IMR-90 (cell line): ENCODE measurements at places on chromosomes 11 and 22. TPM values are rescaled to one million over a fixed set of nuclear protein-coding genes. Genes with fewer than 3 reads are reported as not detected.

DNA sequence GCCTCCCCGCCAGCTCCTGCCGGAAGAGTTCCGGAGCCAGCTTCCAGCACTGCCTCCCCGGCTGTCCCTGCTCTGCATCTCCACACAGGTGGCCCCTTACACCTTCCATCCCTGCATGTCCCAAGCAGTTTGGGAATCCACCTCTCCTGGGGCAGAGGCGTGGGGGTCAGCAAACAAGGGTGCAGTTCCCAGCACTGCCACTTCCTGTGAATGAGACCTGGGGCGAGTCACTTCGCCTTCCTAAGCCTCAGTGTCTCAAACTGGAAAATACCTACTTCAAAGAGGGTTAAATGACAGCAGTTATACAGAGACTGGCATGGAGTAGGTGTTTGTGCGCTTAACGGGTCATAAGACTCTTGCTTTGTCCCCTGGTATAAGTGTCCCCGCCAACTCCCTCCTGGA lies 5.2 kb downstream of the CYTH4 start:
- no peak for DNase-seq

GRCh38 chr11:359181-359714 lies 10.1 kb upstream of the B4GALNT4 start:
- no peak for DNase-seq

GRCh38 chr11:8329336-8329735 lies 65.7 kb upstream of the LMO1 start:
- no peak for DNase-seq

GRCh38 chr11:88623531-88623930 lies 286.0 kb upstream of the CTSC start:
- DNase-seq, result peak; percentile 14

DNA sequence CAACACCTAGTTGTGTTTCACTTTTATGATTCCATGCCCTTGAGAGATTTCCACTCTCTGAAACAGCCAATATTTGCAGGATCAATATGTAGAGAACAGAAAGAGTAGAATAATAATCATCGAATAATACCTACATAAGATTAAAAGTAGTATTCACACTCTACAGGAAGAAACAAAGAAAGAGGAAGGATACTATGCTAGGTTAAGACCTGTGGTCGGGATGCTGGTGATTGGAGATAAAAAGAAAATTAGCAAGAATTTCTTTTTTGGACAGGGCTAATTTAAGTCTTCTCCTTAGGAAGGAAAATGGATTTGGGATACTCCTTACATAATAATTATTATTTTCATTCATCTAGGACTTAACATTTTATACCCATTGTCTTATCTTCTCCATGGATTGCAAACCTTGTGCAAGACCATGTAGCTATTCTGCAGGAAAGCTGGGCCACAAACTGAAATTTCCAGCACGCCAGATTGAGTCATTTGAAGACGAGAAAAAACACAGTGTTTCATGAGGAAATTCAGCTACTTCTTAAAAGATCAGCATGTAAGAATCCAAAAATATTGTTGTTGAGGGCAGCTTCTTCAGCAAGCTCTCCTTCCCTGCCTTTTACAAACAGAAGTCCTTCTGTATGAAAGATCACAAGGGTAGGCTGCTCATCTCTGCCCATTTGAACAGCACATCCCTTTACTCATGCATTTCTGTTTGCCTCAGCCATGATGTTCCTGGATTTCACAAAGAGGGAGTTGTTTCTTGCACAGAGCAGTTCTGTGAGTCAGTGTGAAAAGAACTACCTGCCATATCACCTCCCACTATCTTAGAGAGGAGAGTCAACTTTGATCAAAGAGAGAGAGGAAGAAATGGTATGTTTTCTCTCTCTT lies 90.7 kb downstream of the FAM76B start:
- DNase-seq, result peak; percentile 39

Gene NCF4
- not detected in 2 replicates for total RNA-seq

Gene MISFA
- 1.1 TPM in 1 of 2 replicates, not detected in the other for total RNA-seq

Gene MMP11
- 1.4 and 2.2 TPM in 2 replicates for total RNA-seq

Gene OR51B4
- not detected in 2 replicates for total RNA-seq

DNA sequence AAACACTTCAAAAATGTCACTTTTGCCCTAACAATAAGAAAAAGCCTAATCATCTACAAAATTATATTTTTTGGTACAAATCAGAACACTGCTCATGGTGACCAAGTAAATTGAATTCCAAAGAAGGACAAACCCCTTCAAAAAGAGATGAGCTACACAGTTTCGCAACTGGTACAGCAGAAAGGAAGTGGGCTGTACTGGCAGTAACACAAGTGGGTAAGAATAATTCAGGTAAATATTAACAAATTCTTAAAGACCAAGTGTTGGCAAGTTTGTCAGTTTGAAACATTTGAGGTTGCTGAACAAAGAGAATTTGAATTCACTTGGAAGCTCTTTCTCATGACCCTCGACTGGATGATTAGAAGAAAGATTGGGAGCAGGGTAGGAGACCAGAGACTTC lies 35.5 kb downstream of the MSANTD4 start:
- no peak for DNase-seq

Gene GRM5
- under 0.01 TPM in 2 replicates for total RNA-seq

- DNase-seq, result no peak
Measured at GRCh38 chr11:35911616-35912165, 32.2 kb upstream of the LDLRAD3 start.

Gene CHRM1
- total RNA-seq, result not detected in 2 replicates

Gene SCT
- not detected in 2 replicates for total RNA-seq

- DNase-seq, result no peak
Measured at GRCh38 chr11:123233280-123233974, 38.4 kb upstream of the CLMP start.

DNA sequence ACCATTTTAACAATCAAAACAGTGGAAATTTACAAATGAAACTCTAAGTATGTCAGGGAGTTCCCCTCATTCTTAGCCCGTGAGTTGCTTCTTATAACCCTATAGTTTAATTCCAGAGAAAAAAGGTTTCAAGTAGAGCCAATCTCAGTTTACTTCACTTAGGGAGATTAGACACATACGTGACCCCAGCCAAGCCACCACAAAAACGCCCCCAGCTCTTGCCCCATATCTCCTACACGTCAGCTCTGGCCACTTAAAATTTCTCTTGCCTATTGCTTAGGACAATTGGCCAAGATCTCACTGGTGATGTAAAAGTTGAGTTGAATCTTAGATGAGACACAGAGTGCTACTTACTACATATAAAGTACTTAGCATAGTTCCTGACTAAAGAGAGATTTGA lies 166.4 kb downstream of the ETS1 start:
- DNase-seq, result peak; percentile 99

DNA sequence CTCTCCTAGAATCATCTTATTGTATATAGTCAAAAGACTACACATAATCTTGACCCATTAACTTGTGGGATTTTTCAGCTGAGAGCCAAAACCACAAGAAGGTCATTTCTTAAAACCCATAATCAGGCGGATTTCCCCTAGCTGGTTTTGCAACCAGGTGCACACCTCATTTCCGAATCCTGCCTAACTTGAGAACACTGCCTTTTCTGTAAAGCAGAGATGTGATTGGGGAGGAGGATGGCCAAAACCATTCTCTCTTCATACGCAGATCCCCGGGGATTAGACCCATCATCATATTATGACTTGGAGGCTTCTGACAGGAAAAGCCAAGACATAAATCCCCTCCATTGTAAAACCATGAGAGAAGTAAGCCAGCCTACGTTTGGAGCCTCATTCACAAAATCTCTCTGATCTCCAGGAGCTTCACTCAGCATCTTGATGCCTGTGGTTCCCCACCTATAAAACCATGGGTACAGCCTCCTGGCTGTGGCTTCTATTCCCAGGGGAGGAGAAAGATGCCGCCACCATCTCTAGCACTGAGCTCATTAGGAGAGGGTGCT lies 191.3 kb downstream of the KIF18A start:
- peak; percentile 23 for DNase-seq

GRCh38 chr11:6576471-6577373 lies 26.7 kb downstream of the RRP8 start:
- peak; percentile 68 for DNase-seq

GRCh38 chr11:23205156-23205871 lies 345.0 kb upstream of the CCDC179 start:
- peak; percentile 50 for DNase-seq

DNA sequence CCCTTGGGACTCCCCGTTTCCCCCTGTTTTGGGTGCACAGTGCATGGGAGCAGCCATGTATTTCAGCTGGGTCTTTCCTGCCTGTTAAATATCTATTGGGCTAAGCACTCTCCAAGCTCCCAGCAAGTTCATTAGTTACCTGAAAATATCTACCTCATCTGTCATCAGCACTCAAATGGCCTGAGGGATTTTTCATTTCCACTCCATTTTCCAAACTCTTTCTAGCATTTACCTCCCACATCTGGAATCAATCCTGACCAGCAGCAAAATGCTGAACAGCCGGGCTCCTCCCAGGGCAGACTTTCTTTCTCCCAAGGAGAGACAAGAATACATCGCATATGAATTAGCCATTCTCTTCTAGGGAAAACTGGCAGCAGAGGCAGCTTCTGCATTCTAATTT lies 273.5 kb upstream of the MPPED2 start:
- DNase-seq, result no peak

Gene SERHL2
- 3.9 and 5.0 TPM in 2 replicates for total RNA-seq

Gene TMPRSS4
- not detected in 2 replicates for total RNA-seq

DNA sequence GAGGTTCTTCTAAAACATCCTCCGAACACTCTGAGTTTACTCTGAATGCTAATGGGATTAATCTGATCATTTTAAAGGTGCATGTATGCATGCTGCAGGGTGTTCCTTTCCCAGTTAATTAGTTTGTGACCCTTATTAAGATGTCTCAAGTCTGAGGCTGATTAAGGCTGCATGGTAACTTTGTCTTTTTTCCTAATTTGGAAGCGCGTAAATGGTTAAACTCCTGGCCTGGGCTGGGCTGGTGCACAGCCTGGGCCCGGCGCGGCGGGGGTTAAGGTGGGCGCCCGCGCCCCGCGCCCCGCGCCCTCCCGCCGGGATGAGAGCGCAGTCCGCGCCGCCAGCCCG lies 539.7 kb downstream of the NTM start:
- no peak for DNase-seq

- DNase-seq, result no peak
Measured at GRCh38 chr11:75737314-75737713, 19.7 kb downstream of the MOGAT2 start.

Gene CRYBA4
- not detected in 2 replicates for total RNA-seq

Gene HEPN1
- not detected in 2 replicates for total RNA-seq

Gene DNAJB7
- total RNA-seq, result not detected in 2 replicates

- no peak for DNase-seq
Measured at GRCh38 chr22:41280065-41280464, 5.9 kb downstream of the RANGAP1 start.

DNA sequence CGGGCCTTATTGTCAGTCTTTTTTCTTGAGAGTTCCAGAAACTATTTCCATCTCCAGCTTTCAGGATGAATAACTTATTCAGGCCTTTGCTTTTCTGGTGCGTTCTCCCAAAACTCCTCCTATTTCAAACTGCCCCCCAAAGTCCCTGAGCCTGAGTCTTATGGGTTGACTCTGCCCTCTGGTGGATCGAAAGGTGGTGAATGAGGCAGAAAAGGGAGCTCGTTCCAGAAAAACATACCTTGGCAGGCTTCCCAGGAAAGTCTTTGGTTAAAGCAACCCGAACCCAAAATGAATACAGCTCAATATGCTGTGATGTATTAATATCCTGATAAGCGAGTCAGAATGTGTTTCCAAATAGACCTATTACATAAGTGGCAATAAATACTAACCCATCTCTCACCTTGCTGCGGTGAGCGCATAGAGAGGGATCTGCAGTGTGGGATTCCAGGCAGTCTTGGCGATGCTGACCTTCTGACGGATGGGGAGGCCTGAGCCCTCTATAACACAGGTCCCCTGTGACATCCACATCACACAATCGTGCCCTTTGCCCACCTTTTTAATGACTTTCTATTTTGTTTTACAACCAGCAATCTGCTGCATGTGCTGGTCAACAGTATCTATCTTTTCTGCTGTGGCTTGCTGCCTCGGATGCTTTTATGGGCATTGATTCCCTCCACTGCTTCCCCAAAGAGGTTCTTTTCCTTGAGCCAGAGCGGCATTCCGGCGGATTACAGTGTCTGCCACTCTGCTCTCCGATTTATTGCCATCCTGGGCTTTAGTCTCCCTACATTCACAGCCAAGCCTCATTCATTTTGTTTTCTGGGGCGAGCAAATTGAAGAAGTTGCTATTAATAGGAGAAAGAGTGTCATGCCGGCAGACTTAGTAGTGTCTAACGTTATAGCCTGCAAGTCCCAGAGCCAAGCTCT lies 756.8 kb downstream of the NTM start:
- DNase-seq, result peak; percentile 94

DNA sequence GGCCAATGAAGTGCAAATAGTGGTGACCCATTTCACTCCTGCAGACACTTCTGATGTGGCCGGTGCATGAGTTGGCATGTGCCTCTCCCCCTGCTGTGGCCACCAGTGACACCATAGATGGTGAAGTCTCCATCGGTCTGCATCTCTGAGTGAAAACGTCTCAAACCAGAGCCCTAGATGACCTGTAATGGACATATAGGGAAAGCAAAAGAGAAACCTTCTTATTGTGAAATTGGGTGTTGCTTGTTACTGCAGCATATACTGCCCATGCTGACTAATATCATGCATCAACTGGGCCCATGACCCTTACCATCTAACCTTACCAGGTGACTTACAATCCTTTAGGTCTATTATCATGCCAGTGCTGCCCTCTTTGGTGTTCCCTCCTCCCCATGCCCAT lies 11.7 kb upstream of the VPS37C start:
- DNase-seq, result no peak

Gene EMID1
- 0.28 and 0.54 TPM in 2 replicates for total RNA-seq

GRCh38 chr11:134466156-134466555 lies 54.1 kb upstream of the B3GAT1 start:
- DNase-seq, result no peak

DNA sequence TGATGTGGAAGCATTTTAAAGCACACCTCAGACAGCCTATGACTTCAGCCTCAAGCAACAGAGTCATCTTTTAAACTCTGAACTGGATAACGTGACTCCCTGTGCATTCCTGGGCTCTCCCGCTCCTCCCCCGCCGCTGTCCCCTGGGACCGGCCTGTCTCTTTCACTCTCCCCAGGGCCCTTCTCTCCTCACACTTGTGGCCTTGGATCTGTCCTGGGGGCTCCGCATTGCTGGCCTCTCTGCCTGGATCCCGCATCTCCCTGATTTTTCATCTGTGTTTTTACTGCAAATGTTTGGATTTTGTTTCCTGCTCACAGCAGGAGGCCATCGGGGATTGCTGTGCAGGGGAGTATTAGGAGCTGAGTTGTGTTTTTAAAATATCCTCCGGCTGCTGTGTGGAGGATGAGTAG lies 15.4 kb downstream of the C11orf24 start:
- peak; percentile 45 for DNase-seq

GRCh38 chr11:60378354-60378753 lies at the start of gene MS4A7:
MS4A7 (plus strand) TSS chr11:60378532; CDS start chr11:60383142, 4,610 bp downstream.
- DNase-seq, result no peak

GRCh38 chr11:14905104-14906033 lies 13.3 kb upstream of the CYP2R1 start:
- DNase-seq, result peak; percentile 10

DNA sequence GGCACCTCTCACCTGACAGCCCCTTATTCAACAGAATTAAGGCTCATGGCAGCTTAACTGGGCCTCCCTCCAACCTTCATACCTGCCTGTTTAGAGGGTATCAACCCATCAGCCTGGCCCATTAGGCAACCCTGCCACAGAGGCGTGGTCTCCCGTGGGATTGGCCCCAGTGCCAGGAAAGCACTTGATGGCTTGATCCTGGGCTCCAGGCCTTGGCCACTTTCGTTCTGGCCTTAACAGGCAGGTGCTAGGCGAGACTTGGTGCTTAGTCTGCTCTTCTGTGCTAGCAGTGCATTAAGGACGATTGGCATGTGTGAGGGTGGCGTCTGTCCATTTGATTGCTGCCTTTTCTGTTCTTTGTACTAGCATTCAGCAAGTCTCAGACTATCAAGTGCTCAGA lies 75.2 kb downstream of the CABIN1 start:
- DNase-seq, result no peak

- DNase-seq, result no peak
Measured at GRCh38 chr11:32171445-32171844, 80.6 kb downstream of the RCN1 start.
